Germinal center (tissue), 1 donor: ENCODE measurements at places on chromosomes 16 and 17.

DNA sequence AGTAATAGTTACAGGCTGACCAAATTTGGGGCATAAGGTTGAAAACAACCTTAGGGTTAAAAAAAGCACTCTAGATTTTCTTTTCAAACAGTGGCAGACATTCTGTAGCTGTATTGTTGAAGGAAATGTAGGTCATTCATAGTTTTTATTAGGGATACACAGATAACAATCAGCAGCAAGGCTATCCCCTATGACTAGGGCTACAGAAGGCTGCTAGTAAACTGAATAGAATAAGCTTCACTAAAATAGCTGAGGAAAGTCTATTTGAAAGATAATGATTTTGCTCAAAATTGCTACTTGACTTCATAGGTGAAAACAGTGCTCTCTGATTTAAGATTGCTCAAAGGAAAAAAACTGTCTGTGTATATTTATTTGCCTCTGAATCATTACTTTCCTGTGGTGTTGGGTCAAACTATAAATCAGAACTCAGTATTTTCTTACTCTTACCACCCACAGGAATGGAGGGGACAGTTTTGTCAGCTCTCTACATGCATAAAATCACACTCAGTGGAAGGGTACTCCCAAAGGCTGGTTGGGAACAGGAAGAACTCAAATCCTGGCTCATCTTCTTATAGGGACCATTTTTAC lies 24.8 kb downstream of the RPGRIP1L start:
- DNase-seq: no peak

DNA sequence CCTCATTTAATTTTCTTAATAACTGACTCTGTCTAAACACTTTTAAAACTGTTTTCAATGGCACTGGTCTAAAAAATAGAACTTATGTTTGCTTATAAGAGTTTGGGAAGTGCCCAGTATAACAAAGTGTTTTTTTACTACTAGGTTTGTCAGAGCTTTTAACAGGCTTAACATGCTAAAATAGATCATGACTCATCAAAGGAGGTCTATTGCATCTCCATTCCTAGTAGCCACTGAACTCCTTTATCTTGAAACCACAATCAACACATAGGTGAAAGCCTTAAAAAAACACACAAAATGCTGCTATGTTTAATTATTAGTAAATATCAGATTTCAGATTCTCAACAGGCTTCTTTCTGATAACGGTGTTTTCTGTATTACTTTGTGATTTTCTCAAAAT lies 196.4 kb upstream of the KIF2B start:
- no peak for DNase-seq

GRCh38 chr16:89695875-89696669 lies 5.4 kb downstream of the SPATA2L start:
- DNase-seq: no peak

DNA sequence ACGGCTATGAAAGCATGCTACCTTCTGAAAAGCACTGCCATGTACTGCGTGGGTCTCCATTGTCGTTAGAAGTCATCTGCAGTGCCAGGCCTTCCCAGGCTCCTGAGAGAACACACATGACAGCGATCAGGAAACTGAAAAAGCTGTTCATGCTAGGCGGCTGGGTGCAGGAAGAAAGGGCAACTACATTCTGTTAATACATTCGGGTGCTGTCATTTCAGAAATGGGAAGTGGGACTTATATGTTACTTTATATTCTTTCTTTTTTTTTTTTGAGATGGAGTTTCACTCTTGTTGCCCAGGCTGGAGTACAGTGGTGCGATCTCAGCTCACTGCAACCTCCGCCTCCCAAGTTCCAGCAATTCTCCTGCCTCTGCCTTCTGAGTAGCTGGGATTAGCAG lies 19.9 kb downstream of the CFAP20 start:
- DNase-seq: no peak

DNA sequence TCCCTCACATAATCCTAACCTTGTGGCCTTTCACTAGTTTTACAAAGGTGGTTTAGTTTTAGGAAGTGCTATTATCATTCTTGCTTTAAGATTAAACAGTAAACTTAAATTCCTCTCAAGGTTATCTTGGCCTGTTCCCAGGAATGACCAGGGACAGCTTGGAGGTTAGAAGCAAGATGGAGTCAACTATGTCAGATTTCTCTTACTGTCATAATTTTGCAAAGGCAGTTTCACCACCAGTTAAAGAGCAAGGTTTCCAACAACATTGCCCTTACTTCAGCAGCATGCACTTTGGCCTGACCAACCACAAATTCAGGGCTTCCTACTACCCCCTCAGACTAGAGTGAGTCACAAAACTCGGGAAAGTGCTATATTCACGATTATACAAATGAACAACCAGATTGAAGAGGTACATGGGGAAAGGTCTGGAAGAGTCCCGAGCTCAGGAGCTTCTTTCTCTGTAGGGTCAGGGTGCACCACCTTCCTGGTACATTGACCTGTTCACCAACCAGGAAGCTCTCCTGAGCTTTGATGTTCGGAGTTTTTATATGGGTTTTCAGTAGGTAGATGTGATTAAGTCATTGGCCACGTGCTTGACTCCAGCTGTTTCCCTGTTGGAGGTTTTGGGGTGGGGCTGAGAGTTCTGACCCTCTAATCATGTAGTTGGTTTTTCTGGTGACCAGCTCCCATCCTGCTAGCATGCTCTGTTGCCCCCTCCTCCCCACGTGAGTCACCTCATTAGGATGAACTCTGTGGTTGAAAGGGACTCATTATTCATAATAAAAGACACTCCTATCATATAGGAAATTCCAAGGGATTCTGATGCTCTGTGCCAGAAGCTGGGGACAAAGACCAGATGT lies 19.4 kb downstream of the RHOT1 start:
- no peak for DNase-seq

DNA sequence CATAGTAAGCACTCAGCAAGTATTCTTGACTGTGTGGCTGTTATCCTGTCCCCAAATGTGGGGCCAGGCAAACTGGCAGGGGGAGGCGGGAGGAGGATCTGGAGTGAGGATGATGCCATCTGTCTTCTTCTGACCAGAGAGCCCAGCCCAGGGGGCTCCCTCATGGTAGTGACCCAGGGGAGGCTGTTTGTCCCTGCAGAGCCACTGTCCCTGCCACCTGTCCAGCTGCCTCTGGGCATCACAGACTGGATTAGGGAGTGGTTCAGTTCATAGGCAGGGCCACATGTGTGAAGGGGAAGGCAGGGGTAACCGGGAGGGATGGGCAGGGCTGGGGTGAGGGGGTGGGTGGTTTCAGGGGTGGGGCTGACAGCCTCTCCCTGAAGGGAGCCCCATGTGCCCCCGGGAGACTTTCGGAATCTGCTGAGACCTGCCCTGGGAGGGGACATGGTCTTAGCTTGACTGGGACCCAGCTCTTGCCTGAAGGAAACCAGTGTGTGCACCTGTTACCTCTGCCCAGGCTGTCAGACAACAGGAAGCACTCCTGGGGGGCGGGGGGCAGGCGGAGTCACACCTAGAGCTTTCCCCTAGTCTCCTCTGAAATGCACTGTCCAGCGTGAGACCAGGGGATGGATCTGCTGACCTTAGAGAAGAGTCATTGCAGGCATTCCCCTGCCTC lies 15.2 kb downstream of the ARHGAP23 start:
- DNase-seq: no peak

- no peak for DNase-seq
Measured at GRCh38 chr16:19094542-19095365, 19.0 kb upstream of the ITPRIPL2 start.

DNA sequence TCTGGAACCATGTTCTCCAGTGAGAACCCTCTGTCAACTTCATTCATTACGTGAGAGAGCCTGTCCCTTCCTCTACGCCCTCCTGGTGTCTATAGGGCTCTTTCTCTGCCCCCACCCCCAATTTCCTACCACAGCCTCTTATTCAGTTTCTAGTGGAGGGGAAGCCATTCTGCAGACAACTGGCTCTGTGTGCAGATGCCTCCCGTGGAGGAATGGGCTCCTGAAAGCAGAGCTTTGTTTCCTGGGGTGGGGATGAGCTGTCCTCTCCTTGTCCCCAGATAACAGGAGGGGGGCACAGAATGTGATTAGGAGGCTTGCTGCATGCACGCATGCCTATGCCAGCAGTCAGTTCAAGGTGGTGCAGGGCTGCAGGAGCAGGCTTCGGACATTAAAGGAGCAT lies 31.6 kb downstream of the MMP15 start:
- DNase-seq: no peak
